ENCODE measurements at places on chromosomes 6 and 20. TPM values are rescaled to one million over a fixed set of nuclear protein-coding genes. Genes with fewer than 3 reads are reported as not detected.

DEFB119 gene
- total RNA-seq, result not detected

DNA sequence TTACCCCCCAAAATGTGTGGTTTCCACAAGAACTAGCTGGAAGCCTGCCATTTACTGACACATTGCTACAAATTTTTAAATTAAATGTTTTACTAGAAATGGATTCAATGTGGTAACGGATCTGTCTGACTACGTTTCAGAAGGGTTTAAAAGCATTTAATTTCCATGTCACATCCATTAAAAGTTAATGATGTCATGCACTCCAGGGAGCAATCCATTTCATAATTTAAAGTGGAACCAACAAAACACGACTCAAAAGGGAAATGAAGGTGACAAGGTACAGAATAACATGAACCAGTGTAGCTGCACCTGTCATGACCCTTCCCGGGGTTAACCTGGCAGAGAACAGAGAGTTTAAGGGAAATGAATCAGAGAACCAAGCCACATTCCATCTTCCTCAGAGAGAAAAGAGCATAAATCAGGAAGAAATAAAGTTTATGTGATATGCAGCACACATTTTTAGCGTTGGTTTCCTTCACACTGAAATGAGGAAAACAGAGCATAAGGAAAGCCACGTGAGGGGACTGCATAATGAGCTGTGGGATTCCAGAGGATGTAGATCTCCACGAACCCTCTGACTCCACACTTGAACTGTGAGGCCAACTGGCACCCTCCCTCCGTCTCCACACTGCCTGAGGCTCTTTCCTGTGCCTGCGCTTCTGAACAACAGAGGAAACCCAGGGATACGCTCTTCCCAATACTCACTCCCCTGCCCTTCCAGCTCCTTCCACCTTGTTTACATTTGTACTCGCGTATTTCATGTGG is 170.3 kb upstream of the AHI1 start:
- peak; percentile 47 for DNase-seq

- no peak for DNase-seq
These were observed 180.6 kb downstream of the TBX18 start for GRCh38 chr6:84583784-84584183.

GRCh38 chr6:4891141-4891540 is 112.7 kb downstream of the RPP40 start:
- no peak for DNase-seq

GRCh38 chr6:162019349-162019748 is 708.2 kb downstream of the PRKN start:
- no peak for DNase-seq

- DNase-seq, result no peak
These were observed 146.0 kb upstream of the BEND6 start for GRCh38 chr6:56808871-56809359.

GRCh38 chr6:32785781-32786533 is 22.6 kb upstream of the HLA-DQB2 start:
- no peak for DNase-seq
